ENCODE measurements at places on chromosomes 2 and 18.

- peak; percentile 86 for DNase-seq
Measured at GRCh38 chr18:3029215-3029952, 16.4 kb upstream of the LPIN2 start.

- no peak for DNase-seq
Measured at GRCh38 chr2:98710734-98711133, 20.2 kb downstream of the MGAT4A start.

DNA sequence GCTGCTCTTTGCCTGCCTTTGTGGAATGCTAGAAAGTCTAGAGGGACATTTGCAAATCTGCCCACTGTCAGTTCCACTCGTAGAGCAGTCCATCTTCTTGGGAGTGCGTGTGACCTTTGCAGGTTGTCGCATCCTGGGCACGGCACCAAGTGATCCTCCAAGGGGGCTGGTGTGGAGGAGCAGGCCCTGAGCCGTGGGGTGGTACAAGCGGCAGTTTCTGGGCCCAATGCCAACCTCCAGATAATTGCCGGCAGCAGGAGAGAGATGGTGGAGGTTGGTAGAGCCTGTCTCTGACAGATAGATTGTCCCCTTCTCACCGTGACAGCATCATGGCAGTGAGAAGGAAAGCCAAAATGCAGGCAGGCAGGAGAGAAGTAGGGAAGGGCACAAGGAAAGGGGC is 150.7 kb upstream of the SLC14A2 start:
- no peak for DNase-seq

- DNase-seq: peak; percentile 98
Measured at GRCh38 chr2:240351088-240351741, 84.2 kb upstream of the GPC1 start.

DNA sequence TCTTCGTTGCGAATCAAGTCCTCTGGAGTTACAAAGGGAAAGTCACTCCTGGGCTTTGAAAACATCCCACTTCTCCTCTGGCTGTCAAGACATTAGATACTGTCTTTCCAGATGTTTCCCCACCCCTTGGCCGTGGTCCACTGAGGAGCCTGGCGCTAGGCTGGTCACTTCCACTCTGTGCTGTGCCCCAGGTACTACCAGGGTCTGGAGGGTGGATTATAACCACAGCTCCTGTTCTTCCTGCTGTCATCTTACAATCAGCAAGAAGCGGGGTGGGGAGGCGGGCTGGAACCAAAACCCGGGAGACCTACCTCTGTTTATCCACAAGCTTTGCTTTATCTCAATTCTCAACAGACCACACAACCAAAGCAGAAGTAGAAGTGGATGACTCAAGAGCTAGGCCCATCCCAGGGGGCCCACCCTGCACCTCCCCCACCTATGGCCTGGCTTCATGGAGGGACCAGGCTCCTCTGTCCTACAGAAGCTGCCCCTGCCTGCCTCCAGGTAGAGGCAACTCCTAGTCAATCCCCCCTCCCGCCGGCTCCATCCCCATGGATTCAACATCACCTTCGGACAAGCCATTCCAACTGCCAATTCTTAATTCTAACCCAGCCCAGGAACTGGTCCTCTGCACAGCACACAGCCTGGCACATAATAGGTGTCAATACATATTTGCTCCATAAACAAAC is 17.8 kb downstream of the SMAD7 start:
- peak; percentile 78 for DNase-seq

DNA sequence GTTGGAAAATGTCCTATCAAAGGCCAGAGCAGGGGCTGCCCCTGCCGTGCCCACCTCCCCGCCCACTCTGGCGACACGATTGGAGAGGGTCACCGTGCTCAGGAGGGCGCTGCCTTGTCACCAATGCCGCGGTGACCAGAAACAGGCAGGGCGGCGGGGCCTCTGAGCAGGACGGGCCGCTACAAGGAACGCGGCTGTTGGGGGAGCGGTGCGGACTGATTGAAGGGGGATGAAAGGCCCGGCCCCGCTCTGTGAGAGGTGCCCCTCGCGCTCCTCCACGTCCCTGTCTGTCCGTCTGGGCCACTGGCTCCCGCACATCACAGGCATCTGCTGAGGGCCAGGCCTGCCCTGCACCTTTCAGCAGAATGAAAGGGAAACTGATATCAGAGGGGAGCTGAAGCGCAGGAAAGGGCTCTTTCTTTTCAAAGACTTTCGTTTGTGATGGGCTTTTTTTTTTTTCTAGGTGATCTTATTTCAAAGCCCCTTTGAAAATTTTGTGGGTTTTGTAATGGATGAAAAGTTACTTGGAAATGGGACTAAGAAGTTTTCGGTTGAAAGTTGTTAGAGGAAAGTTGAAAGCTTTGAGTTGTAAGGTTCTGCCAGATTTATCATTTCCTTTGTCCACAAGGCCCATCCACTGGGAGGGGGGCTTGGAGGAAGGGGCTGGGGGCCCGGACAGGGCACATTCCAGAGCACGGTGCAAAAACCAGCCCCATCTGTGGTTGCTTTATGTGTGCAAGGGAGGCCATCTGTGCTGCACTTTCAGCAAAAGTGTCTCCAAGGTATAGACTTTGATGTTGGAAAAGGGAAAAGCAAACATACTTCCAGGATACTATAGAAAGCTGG is 244.2 kb downstream of the KLHL29 start:
- no peak for DNase-seq

DNA sequence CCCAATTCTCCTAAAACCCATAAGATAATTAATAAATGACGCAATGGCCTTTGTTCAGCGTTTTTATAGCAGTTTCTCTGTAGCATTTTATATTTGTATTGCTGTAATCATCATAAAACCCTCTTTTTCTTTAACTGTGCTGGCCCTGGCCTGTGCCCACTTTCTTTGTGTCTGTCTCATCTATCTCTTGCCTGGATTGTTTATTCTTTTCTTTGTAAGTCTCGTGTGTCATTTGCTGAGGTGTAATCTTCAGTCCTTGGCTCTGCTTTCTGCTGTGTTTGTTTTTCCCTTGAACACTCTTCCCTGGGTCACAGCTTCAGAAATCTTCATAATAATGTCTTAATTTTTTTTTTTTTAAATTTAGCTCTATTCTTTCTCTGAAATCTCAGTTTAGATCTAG is 525.8 kb upstream of the LINC00305 start:
- DNase-seq: no peak

DNA sequence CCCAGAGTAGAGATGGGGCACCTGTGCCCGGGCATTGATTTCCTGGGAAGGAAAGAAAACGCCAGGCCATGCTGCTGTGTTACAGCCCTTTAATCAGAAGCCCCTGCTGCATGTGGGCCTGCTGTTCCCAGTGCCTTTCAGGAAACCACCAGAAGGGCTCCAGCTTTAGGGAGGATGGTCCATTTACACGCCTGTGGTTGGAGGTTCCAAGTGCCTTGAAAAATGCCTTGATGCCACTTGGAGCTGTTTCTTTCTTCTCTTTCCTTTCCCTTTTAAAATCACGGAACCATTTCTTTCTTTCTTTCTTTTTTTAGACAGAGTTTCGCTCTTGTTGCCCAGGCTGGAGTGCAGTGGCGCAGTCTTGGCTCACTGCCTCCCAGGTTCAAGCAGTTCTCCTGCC is 60.5 kb downstream of the AGAP1 start:
- no peak for DNase-seq

DNA sequence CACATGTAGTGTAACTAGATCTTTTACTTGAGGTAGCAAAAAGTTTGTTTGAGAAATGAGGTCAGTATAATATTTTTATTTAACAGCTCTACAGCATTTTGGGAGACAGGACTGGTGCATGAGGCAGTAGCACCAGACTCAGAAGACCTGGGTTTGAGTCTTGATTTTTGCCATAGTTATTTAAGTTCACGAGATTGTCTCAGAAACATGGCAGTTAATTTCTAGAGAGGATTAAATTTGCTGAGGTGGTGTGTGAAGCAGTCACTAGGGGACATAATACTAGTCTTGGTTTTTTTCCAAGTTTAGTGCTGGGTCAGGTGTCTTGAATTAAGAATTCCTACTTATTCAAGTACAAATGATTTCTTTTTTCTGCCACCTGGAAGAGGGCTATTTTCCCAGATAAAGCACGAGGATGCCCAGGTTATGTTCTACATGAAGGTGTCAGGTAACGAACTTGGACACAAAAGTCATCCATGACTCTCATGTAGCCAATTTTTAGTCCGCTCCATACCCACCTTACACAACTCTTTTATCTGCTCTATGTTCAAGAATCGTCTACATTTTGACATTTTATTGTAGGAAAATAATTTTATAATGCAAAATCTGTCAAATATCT is 1.4 kb downstream of the MARCHF7 start:
- DNase-seq: no peak

- no peak for DNase-seq
Measured at GRCh38 chr2:219384083-219384713, 3.5 kb downstream of the DNPEP start.

- no peak for DNase-seq
Measured at GRCh38 chr18:50586710-50587109, 26.8 kb downstream of the MAPK4 start.

GRCh38 chr18:5282770-5283169 is 12.8 kb downstream of the ZBTB14 start:
- no peak for DNase-seq

DNA sequence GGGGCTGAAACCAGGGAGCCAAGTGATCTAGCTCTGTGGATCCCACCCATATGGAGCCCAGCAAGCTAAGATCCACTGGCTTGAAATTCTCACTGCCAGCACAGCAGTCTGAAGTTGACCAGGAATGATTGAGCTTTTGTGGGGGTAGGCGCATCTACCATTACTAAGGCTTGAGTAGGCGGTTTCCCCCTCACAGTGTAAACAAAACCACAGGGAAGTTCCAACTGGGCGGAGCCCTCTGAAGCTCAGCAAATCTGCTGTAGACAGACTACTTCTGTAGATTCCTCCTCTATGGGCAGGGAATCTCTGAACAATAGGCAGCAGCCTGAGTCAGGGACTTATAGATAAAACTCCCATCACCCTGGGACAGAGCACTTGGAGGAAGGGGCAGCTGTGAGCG is 96.7 kb downstream of the CCDC148 start:
- DNase-seq: no peak

- DNase-seq: no peak
Measured at GRCh38 chr2:153235516-153235915, 243.0 kb downstream of the RPRM start.

DNA sequence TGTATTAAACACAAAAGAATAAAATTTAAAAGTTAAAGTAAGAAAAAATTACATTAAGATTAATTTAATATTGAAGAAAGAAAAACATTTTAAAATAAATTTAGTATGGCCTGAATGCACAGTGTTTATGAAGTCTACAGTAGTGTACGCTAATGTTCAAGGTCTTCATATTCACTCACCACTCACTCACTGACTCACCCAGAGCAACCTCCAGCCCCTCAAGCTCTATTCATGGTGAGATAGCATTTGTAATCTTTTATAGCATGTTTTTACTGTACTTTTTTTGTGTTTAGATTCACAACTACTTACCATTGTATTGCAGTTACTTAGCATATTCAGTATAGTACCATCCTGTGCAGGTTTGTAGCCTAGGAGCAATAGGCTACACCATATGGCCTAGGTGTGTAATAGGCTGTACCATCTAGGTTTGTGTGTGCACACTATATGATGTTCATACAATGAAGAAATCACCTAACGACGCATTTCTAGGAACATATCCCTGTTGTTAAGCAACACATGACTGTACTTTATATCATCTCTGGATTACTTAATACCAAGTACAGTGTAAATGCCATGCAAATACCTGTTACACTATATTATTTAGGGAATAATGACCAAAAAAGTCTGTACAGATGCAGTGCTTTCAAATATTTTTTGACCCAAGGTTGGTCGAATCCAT is 144.0 kb upstream of the IL1R2 start:
- DNase-seq: no peak

DNA sequence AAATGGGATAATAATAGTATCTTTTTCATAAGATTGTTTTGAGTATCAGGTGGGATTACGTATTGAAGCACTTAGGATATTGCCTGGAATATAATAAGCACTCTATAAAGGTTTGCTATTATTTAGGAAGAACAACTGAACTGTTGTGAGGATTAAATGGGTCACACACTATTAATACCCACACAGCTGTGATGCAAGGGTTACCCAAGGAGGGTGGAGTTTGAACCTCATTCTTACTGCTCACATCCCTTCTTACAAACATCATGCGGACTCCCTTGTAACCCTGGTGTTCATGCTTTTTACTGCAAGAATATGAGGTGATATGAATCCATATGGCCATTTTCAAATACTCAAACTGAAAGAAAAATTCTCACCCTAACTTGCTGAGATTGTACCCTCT is 113.5 kb downstream of the KCTD1 start:
- no peak for DNase-seq

- DNase-seq: no peak
Measured at GRCh38 chr2:44730593-44730992, 210.9 kb upstream of the SIX3 start.

DNA sequence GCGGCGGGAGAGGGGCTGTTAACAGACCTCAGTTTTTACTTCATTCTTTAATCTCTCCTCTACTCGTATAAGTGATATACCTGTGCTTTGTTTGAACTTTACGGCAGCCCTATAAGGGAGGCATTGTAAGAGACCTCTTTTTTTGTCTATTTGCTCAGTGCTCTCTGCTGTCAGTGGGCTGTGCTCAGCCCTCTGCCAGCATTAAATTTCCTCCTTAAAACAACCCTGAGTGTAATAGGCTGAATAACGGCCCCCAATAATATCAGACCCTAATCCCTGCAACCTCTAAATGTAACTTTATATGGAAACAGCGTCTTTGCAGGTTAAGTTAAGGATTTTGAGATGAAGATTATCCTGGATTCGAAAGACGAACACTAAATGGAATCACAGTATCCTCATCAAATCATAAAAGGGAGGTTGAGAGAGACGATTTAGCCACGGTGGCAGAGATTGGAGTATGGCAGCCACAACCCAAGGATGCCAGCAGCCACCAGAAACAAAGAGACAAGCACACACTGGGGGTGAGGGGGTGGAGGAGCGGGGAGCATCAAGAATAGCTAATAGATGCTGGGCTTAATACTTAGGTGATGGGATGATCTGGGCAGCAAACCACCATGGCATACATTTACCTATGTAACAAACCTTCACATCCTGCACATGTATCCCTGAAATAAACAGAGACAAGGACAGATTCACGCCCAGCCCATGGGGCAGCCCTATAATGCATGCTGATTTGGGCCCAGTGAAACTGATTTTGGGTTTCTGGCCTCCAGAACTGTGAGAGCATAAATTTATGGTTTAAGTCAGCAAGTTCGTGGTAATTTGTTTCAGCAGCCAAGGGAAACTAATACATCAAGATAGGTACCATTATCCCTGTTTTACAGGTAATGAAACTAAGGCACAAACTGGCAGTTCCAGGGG is 894 bp upstream of the FARSB start:
- DNase-seq: no peak

- no peak for DNase-seq
Measured at GRCh38 chr18:70578480-70578879, 289.6 kb downstream of the SOCS6 start.

- DNase-seq: peak; percentile 90
Measured at GRCh38 chr2:41966431-41966893, 81.4 kb upstream of the PKDCC start.

Data from umbilical cord (tissue), 2 donors.